ENCODE measurements at places on chromosomes 2 and 18.
A peak's percentile ranks its signal among the peaks of the same experiment; 100 is the strongest.

DNA sequence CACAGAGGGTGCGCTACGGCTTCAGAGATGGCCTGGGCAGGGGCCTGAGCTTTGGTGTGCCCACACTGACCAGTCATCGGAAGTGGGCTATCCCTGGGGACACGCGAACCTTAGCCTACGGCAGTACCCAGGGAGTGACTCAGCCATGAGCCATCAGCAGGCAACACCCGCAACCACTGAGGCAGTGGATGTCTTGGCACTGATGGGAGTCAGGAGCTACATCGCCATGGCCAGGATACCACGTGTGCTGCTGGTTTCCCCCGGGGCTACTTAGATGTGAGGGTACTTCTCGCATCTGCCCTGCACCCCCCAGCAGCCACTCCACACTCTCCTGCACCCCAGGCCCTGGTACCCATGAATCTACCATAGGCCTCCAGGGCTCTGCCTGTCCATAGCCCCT lies 12.8 kb upstream of the HPCAL1 start:
- no peak for DNase-seq

GRCh38 chr2:229825476-229825875 lies 96.3 kb downstream of the TRIP12 start:
- no peak for DNase-seq

DNA sequence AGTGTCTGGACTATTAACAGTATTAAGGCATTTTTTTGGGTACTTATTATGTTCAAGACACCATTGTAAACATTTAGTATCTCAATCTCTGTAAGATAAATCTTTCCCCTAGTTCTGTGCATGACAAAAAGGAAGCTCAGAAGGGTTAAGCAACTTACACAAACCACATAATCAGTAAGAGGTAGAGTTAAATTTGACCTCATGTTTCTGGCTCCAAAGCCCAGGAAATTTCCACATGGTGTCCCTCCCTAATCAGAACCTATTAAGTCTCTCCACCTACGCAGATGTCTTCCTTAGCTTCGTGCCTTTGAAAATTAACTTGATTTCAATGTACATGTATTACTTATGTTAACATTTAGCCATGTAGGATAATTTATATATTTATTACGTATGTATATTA lies 2.0 kb downstream of the MFSD6 start:
- no peak for DNase-seq

DNA sequence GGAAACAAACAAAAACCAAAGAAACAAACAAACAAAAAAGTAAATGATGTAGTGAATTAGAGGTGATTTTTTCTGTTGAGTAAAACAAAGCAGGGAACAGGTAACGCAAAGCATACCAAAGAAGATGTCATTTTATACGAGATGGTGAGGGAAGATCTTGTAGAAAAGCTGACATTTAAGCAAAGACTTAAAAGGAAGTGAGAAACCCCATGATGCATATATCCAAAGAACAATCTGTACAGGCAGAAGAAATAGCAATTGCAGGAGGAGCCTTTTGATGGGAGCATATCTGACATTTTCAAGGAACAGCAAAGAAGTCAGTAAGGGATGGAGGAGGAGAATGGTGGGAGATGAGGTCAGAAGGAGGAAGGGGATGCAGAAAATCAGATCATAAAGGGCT lies 63.0 kb downstream of the KIDINS220 start:
- DNase-seq = no peak

GRCh38 chr2:16248571-16249105 lies 308.3 kb downstream of the MYCN start:
- DNase-seq = no peak

- DNase-seq = no peak
These were observed 5.8 kb downstream of the ERMN start for GRCh38 chr2:157319795-157320194.

DNA sequence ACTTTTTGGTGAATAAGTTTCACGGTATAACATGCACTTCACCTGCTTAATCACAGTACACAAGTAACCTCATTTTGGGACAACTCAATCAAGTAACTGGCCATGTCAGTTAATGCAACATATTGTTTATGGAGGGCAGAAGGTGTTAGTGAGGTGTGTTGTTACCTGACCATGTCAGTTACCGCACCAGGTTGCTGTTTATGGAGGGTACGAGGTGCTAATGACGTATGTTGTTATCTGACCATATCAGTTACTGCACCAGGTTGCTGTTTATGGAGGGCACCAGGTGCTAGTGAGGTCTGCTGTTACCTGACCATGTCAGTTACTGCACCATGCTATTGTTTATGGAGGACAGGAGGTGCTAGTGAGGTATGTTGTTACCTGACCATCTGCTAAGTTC lies 135.1 kb upstream of the TPO start:
- DNase-seq = no peak

- no peak for DNase-seq
These were observed 9.0 kb upstream of the CIB4 start for GRCh38 chr2:26649992-26650712.

GRCh38 chr18:54411781-54412180 lies 54.1 kb downstream of the C18orf54 start:
- no peak for DNase-seq

DNA sequence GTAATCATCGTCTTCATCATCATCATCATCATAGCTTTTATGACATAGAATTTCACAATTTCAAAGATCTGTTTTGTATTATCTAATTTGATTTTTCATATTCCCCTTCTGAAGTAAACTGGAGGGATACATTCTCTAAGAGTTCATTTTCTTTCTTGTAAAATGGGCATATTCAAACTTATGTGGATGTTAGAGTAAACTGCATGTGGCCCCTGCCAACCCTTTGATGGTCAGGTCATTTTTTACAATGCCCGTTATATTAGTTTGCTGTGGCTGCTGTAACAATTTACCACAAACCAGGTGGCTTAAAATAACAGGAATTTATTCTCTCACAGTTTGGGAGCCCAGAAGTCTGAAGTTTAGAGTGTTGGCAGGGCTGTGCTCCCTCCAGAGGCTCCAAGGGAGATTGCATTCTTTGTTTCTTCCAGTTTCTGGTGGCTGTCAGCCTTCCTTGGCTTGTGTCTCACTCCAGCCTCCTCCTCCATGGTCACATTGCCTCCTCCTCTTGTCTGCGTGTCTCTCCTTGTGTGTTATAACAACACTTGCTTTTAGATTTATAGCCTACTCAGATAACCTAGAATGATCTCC lies 127.5 kb upstream of the MMADHC start:
- no peak for DNase-seq

- no peak for DNase-seq
These were observed 446.3 kb downstream of the ADCYAP1 start for GRCh38 chr18:1350931-1351450.

GRCh38 chr2:200383380-200384110 lies 77.1 kb downstream of the SPATS2L start:
- no peak for DNase-seq

DNA sequence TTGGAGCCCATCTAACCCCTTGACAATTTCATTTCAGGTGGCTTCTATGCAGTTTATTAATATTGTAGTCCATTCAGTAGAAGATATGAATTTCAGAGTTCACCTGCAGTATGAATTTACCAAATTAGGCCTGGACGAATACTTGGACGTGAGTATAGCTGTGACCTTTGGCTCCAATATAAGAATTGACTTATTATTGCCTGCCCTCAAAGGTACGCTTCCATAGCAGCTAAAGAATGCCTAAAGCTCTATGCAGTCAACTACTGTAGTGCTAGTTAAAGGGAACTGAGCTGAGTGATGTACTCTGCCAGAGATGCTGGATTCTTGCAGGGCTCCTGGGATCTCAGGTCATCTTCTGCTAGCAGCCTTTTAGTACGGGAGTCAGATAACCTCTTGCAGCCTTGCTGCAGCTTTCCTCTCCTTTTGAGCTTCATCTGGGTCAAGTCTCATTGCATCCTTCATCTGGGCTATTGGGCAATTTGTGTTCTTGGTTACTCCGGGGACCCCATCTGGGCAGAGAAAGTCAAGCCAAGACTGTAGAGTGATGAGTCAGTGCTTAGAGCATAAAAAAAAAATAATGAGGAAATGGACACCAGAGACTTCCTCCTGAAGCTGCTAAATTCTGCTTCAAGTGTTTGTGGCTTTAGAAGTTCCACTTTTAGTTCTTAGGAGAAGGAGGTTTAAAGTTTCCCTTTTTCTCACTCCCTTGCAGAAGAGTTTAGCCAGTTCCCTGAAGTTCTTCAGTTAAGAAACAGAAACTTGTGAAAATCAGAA lies 105.6 kb downstream of the PRPF40A start:
- no peak for DNase-seq

- DNase-seq = no peak
These were observed 101.5 kb upstream of the MGAT5 start for GRCh38 chr2:134152045-134153010.

DNA sequence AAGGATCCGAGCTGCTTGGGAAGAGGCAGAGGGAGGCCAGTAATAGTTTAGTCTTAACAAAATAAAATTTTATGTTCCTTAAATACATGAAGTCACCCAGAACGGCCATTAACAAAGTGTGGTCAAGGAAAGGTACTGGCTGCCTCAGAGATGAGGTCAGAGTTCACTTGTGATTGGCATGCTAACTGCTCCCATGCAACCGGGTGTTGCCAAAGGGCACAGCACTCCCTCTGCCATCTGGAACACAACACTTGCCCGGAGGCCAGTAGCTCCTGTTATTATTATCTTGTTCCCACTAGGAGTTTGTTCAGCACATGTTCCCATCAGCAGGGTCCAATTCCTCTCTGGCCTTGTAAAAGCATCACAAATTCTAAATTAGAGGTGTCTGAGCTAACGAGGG lies 207.0 kb downstream of the CYP26B1 start:
- DNase-seq = peak; percentile 51

GRCh38 chr2:201058914-201059313 lies 12.6 kb downstream of the HYCC2 start:
- no peak for DNase-seq

- DNase-seq = no peak
These were observed 61.9 kb upstream of the BZW1 start for GRCh38 chr2:200749631-200750322.

DNA sequence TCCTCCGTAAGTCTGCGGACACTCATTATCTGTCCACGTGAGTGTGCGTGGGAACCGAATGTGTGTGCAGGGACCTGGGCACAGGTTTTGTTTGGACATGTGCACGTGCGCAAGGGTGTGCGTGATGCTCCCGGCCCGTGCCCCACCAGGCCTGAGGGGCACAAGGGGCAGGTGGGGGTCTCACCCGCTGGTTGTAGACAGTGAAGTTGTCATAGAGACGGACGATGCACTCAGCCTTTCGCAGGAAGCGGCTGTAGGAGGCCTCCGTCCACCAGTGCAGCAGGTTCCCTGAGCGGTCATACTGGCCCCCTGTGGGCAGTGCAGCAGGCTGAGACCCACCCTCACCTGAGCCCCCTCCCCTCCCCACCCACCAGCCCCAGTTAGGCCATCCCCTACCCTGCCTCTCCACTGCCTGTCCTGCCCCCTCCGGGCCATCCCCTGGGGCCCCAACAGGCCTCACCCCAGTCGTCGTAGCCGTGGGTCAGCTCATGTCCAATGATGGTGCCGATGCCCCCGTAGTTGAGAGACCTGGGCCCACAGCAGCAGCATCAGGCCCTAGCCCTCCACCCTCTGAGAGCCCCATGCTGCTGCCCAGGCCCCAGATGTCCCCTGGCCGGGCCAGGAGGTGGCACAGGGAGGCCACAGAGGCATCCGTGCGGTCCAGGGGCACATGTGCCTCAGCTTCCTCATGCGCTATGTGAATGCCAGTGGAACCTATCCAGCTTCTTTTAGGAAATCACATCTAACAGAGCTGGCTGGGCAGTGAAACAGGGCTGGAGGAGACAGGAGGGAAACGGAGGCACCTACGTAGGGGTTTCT lies 6.1 kb downstream of the ECEL1 start:
- DNase-seq = no peak

- DNase-seq = no peak
These were observed 1.3 kb downstream of the IGFBP2 start for GRCh38 chr2:216634370-216635148.

DNA sequence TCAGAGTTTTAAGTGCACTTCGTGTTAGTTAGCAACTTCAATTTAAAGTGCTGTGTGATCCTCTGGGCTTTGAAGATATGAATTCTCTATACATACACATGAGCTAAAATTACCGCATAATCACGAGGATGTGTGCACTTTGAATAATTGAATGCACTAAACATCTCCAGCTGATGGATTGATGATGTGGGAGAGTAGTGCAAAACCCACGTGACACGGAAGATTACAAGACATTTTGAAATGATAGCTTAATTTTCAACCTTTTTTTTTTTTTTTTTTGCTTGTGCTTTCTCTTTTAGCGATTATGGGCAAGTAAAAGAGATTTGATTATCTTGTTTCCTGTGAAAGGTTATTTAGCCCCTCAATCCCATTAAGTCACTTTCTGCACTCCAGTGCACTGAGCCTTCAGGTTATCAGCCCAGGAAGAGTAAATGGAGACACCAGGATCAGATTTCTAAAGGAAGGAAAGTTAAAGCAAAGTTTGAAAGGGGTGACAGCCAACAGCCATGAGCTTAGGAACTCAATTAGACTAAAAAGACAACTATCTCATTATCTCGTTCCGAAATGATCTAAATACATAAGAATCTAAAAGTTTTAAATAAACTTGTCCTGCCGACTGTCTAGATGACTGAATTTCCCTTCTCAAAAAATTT lies 81.6 kb downstream of the CDK15 start:
- DNase-seq = no peak

DNA sequence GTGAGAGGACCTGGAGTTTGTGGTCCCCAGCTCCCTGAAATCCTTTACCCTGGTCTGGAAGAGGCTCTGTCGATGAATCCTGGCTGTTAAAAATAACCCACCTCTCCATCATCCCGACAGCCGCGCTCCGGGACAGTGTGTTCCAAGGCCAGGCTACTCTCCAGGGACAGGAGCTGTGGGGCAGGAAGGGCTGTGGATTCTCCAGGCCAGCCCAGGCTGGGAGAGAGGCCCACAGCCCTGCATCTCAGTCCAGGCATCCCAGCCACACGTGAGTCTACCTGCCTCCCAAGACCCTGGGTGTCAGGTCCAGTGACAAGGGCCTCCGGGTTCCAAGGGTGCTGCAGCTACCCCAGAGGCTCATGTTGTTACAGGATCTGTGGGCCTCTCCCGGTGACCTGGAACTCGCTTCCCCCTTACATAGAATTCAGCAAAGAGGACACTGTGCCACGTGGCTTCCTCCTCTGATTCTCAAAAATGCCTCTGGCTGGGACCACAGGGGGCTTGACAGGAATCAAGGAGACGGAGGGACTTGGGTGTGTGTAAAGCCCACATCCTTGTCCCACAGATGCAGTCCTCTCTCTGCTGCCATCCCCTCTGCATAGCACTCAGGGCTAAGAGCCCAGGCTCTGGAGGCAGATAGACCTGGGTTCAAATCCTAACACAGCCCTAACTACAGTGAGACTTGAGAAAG lies 17.3 kb downstream of the ADRA2B start:
- DNase-seq = peak; percentile 83

- peak; percentile 88 for DNase-seq
These were observed 26.0 kb upstream of the SP3 start for GRCh38 chr2:173990970-173991819.

- no peak for DNase-seq
These were observed 1.6 kb downstream of the MAP4K4 start for GRCh38 chr2:101698844-101699754.
